Lung (tissue), 17 donors: ENCODE measurements at places on chromosomes 1 and 21. TPM values are rescaled to one million over a fixed set of nuclear protein-coding genes. Genes with fewer than 3 reads are reported as not detected.

The HTR6 gene
- not detected for total RNA-seq

DNA sequence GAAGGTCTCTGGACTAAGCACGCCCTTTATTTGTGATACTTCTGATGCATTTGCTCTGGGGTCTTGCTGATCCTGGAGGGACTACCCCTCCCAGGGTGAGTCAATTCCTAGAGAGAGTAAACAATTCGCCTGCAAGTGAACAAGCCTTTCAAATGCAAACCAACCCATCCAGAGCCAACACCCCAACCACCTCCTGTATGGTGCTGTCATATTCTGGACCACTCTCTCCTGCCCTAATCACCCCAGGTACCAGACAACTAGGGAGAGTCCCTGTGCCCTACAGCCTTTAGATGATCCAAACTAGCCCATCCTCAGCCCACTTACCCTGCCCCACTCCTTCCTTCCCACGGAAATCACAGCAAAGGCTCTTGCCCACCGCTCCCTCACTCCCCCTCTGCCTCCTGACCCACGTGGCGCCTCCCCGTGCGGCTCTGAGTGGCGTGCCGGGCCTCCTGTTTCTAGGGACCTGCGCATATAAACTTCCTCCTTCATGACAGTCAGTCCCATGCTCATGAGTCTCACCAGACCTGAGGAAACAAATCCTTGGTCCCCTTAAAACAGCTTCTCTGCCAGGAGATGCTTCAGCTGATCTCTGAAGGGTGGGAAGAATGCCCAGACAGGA lies 37.2 kb downstream of the ACTA1 start:
- DNase-seq: no peak

DNA sequence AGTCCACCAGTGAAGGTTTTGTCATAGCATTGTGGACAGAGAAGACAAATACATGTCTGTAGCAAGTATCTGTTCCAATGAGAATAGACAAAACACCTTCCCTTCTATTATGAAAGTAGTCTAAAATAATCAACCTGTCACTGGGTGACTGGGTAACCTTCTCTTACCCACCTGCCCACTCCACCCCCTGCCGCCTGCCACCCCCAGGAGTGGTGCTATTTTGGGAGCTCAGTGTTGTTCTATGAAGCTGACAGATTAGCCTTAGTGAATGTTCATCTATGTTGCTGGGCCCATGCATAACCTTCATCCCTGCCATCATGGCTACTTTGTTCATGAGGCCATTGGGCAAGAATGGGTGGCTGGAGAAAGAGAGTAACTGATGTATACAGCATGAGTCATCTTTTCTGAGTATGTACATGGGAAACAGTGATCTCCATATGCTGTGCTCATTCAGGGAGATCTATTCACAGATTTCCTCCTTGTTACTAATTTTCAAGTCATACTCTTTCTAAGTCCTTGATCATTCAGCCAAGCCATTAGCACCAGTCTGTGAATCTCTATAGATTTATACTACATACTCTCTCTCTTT lies 24.8 kb downstream of the MARK1 start:
- no peak for DNase-seq

DNA sequence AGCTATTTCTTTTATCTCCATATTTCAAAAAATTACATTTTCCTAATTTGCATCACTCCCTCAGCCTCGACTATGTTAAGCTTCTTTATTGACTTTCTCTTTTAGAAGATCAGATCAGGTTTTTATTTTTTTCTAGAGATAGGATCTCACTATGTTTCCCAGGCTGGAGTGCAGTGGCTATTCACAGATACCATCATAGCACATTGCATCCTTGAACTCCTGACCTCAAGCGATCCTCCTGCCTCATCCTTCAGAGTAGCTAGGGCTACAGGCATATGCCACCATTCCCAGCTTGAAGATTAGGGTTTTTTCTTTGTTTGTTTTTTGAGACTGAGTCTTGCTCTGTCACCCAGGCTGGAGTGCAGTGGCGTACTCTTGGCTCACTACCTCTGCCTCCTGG lies 20.1 kb downstream of the UCK2 start:
- DNase-seq: no peak

GRCh38 chr1:244137725-244138124 lies 86.6 kb downstream of the ZBTB18 start:
- DNase-seq: no peak

DNA sequence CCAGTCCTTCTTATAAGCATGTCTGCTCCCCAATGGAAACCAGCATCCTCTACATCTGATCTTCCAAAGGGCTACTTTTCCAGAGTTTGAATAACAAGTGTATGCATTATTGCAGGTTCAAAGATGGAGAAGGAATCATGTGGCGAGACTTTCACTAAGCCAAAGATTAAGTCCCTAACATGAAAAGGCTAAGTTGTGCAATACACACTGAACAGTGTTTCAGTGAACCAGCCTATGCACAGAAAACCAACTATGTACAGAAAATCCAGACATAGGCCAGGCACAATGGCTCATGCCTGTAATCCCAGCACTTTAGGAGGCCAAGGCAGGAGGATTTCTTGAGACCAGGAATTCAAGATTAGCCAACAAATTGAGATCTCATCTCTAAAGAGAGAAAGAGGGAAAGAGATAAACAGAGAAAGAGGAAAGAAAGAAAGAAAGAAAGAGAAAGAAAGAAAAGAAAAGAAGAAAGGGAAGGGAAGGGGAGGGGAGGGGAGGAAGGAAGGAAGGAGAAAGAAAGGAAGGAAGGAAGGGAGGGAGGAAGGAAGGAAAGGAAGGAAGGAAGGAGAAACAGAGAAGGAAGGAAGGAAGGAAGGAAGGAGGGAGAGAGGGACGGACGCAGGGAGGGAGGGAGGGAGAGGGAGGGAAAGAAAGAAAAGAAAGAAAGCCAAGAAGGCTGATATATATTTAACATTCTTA lies 181.7 kb downstream of the LTN1 start:
- no peak for DNase-seq

The RGS8 gene
- not detected for total RNA-seq

- no peak for DNase-seq
Measured at GRCh38 chr1:234932511-234933430, 195.9 kb downstream of the TOMM20 start.

The TINAGL1 gene
- 90.9 TPM for total RNA-seq

DNA sequence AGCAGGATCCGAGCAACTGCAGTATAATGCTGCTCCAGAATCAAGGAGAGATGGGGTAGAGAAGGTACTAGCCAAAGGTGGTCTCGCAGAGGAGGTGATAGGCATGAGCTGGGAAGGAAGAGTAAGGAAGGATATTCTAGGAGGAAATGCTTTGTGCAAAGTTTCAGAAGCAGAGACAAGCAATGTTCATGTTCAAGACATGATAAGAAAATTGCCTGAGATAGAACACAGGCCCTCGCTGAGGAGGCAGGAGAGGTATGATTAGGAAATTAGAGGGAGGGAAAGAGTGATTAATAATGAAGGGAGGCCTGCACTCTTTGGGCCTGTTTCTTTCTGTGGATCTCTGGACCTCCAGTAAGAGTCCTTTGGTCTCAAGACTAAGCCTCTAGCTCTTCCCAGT lies 12.9 kb upstream of the ETV3 start:
- no peak for DNase-seq

GRCh38 chr1:15083578-15083977 lies 70.0 kb upstream of the TMEM51 start:
- DNase-seq: no peak

DNA sequence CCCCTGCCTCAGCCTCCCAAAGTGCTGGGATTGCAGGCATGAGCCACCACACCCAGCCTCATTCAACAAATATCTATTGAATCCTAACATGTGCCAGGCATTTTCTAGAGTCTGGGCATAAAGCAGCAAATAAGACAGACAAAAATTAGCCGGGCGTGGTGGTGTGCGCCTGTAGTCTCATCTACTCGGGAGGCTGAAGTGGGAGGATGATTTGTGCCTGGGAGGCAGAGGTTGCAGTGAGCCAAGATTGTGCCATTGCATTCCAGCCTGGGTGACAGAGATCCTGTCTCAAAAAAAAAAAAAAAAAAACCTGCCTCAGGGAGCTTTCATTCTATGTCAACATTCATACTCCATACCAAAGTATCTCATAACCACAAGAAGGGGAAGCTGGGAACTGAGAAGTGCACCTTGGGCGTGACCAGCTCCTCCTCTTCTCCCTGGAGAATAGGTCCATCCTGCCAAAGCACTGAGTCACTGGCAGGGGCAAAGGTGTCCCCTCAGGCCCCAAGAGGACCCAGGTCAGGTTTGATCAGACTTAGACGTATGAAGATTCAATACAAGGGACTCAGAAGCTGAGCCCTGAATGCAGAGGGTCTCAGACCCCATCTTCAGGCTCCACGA lies 36.8 kb upstream of the PPP1R15B start:
- DNase-seq: no peak

DNA sequence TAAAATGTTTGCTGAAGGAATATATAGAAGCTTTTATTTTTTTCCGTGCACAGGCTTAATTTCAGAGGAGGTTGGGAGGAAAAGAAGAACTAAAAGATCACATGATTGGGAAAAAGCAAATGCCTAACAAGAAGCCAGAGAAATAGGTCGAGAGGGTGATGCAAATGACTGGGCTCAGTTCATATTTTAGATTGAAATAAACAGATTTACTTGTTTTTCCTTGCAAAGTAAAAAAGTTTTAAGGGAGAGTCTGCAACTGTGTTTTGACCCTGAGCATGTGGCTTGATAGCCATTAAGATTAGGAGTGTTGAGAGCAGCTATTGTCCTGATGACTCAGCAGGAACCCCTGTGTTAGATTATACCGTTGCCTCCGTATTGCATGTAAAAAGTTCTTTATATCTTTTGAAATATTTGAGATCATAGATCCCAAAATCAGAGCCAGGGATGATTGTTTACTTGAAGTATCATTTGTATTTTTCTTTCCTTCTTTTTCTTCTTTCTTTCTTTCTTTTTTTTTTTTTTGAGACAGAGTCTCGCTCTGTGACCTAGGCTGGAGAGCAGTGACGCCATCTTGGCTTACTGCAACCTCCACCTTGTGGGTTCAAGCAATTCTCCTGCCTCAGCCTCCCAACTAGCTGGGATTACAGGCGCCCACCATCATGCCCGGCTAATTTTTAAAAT lies 20.2 kb downstream of the CLIC4 start:
- DNase-seq: no peak

DNA sequence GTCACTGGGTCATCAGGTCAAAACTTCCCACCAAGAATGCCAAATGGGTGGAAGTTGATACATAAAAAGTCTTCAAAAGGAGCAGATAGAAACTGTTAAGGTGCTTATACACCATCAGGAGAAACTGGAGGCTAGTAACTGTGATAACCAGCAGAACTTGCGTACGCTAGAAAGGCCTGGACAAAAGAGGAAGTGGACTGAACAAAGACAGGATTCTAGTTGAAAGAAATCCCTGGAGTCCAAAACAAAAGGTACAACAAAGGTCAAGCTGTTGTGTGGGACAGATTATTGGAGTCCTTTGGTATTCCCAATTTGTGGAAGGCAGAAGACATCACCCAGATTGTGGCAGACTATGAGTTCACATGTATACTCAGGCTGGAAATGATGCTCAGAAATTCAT lies 215.8 kb upstream of the PBX1 start:
- DNase-seq: no peak
